Stimulated activated CD4-positive, alpha-beta T cell treated with anti-CD3 and anti-CD28 coated beads, Interleukin-12 subunit alpha, Interleukin-12 subunit beta, amount 100 ng/mL, for 24 hours (primary cell): ENCODE measurements at places on chromosomes 7 and 10.
A peak's percentile ranks its signal among the peaks of the same experiment; 100 is the strongest.

- DNase-seq, result no peak
These were observed 268.2 kb downstream of the CCDC3 start for GRCh38 chr10:12733271-12733670.

DNA sequence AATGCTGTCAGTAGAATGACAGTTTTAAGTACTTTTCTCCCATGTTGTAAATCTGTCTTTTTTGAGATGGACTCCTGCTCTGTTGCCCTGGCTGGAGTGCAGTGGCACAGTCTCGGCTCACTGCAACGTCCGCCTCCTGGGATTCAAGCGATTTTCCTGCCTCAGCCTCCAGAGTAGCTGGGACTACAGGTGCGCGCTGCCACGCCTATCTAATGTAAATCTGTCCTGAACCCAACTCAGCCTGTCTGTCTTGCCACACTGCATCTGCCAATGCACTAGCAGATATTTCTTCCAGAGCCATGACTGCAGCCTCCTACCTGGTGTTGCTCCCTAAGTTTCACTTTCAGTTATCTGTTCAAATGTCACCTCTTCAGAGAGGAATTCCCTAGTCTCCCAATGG, 264.1 kb downstream of the PHF14 start:
- DNase-seq, result no peak

GRCh38 chr7:100632951-100633717, 8.2 kb downstream of the TFR2 start:
- peak; percentile 58 for DNase-seq

- DNase-seq, result no peak
These were observed 467.0 kb upstream of the AKR1E2 start for GRCh38 chr10:4359003-4359402.

DNA sequence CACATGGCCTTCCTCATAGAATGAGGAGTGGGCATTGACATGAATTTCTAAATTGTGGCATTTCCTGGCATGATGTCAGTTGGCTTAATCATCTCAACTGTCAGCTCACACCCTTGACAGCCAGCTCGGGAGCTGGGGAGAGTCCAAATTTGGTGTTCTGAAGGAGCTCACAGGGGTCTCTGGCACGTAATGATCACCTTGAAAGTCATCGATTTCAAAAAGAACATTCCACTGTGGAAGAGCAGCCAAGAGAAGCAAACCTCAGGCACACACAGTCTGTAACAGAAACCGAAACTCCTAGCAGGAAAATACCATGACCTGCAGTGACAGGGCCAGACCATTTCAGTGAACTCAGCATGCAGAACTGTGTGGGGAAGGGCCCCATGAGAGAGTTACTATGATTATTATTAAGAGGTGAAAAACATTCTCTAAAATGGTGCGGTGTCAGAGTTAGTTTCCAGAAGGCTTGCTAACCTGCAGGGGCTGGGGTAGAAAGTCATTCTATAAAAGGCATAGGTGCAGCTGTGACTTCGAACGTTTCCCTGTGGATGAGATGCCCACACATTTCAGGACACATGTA, 26.4 kb upstream of the KLF6 start:
- no peak for DNase-seq

GRCh38 chr7:11466517-11467105, 365.4 kb downstream of the THSD7A start:
- DNase-seq, result no peak

DNA sequence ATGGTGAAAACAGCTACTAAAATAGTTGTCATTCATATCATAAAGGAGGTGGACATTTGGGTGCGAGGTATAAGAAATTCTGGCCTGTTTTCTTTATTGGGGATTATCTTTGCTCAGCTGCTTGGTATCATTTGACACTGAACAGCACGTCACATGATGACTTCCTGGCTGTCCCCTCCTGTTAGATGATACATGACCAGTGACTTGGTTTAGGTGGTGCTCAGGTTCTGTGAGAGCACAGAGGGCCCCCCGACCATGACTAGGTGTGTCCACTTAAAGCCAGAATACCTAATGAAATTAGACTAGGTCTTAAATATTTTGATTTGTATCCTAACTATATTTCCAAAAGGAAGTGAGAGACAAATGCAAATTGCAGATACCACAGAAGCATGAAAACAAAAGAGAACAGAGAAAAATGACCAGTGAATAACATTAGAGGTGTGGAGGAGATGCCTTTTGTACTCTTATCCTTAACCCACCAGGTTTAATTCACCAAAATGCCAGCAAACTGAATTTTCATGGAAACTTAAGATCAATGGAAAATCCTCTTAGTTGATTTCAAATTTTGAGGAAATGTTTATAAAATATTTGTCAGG, 50.6 kb upstream of the GJD4 start:
- DNase-seq, result no peak

GRCh38 chr10:102691285-102692066, 22.7 kb downstream of the ARL3 start:
- no peak for DNase-seq

GRCh38 chr7:151806204-151806603, 70.7 kb downstream of the PRKAG2 start:
- no peak for DNase-seq

- DNase-seq, result no peak
These were observed 22.5 kb upstream of the ADRB1 start for GRCh38 chr10:114021154-114021553.

- no peak for DNase-seq
These were observed 68.8 kb downstream of the RAPGEF5 start for GRCh38 chr7:22288202-22288601.

DNA sequence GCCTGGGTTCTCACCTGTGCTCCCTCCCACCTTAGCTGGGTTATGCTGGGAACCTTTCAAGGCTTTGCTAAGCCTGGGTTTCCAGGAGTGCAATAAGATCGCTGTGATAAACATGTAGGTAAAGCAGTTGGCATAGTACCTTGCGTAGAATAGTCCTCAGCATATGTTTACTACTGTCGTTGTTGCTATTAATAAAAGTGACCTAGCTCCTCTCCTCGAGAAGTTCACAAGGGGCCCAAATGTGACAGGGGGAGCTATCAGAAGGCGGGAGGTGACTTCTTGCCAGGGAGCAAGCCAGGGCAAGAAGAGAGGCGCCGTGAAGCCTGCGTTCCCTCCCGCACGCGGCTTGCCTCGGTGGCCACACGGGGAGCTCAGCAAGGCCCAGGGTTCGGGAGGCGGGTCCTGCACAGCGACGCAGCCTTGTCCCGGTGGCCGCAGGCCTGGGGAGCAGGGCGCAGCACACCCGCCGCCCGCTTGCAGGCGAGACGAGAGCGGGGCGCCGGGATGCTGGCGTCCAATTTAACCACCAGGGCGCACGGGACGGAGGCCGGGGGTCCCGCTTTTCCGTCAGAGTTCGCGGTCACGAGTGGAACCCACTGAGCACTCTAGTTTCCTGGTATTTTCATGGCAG, 106.2 kb downstream of the SNX10 start:
- no peak for DNase-seq

- no peak for DNase-seq
These were observed 29.6 kb downstream of the ARHGAP21 start for GRCh38 chr10:24694086-24694485.

DNA sequence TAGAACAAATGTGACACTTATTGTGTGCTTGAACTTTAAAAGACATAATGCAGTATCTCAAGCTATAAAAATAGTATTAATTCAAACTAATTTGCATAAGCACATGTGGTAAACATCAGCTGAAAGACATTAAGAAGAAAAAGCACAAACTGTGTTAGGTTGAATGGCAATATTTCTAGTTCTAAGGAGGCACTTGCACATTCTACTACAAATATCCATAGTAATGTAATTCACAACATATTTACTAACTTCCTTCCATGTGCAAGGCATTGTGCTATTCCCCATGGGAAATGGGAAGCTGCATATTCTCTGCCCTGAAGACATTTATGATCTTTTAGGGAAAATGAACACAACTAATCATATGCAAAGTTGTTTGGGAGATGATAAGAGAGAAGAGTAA, 80.2 kb upstream of the SLC13A1 start:
- DNase-seq, result no peak

DNA sequence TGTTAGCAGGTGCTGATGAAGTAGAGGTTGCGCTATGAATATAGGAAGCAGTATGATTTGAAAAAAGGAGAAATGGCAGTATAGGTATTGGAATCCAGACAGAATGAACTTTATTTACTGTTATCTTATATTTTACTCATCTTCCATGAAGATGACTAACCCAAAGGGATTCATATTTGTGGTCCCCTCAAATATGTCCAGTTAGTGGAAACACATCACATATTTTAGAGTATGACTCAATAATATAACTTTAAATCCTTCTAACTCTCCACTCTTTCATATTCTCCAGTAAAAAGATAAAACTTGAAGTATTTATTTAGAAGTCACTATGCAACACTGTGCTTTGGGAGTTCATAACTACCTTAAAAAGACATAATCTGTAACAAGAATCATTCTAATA, 286.5 kb upstream of the LRRTM3 start:
- no peak for DNase-seq

- no peak for DNase-seq
These were observed 1.9 kb upstream of the PLAU start for GRCh38 chr10:73908853-73909539.

GRCh38 chr10:125062914-125063230, 97.5 kb downstream of the CTBP2 start:
- DNase-seq, result no peak

GRCh38 chr7:136883046-136883445, 14.6 kb downstream of the CHRM2 start:
- DNase-seq, result no peak

- no peak for DNase-seq
These were observed 180.7 kb upstream of the PFKP start for GRCh38 chr10:2886662-2887061.

DNA sequence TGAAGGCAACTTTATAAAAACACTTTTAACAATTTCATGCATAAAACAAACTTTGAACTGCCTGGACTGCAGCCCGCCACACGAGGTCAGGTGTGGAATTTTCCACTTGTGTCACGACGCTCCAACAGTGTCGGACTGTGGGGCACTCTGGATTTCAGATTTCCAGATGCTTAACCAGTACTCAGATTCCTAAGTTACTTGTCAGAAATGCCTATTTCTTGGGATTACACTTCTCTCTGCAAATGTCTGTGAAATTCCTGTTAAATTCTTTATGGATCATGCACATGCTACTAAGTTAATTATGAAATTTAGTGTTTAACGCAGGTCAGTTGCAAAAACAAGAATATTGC, 473 bp upstream of the GPER1 start:
- no peak for DNase-seq

GRCh38 chr7:73838642-73839041, 3.7 kb downstream of the METTL27 start:
- DNase-seq, result no peak

GRCh38 chr10:77644557-77645243, 7.1 kb upstream of the KCNMA1 start:
- DNase-seq, result no peak

- no peak for DNase-seq
These were observed 16.3 kb downstream of the OR2AE1 start for GRCh38 chr7:99860281-99861127.

GRCh38 chr7:155694851-155695250, 50.4 kb downstream of the RBM33 start:
- no peak for DNase-seq

DNA sequence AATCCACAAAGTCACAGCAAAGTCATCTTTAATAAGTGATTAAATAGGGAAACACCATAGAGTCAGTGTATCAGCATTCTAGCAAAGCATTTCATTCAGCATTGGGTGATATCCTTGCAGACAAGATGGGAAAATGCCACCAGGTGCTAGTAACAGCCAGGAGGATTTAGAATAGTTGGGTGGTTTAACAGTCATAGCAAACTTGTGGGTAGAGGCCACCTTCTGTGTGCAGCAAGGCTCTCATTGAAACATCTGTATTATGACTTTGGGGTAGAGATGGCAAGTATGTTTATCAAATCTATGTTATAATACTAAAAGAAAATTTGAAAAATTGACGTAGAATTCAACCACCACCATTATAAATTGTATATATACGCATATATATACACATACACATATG, 26.4 kb upstream of the ADO start:
- DNase-seq, result no peak

DNA sequence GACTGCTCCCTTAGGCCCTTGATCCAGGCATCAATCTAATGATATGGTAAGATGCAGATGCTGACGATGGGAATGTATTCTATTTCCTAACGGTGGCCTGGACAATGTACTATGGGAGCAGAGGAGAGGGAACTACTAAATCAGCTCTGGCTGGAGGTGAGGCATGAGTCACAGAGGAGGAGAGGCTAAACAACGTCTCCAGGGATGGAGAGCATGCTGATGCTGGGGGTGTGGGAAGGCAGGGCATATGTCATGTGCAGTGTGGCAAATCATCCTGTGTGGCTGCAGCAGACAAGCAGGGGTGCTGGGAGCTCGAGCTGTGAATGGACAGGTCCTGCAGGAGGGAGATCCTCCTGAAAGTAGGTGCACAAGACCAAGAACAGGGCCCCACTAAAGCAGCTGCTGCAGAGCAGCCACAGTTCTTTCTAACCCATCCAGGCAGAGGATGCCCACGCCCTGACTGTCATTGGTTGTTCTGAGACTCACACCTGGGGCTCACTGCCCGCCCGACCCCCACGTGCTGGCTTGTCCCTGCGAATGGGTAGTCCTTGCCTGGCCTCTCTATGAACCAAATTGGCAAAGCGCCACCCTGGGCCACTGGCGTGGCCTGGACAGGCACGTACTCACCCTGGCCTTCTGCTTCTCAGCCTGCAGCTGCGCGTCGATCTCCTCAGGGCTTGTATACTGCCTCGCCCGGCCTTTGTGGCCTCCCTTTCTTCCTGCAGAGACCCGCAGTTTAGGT, 4.0 kb downstream of the PDAP1 start:
- no peak for DNase-seq

DNA sequence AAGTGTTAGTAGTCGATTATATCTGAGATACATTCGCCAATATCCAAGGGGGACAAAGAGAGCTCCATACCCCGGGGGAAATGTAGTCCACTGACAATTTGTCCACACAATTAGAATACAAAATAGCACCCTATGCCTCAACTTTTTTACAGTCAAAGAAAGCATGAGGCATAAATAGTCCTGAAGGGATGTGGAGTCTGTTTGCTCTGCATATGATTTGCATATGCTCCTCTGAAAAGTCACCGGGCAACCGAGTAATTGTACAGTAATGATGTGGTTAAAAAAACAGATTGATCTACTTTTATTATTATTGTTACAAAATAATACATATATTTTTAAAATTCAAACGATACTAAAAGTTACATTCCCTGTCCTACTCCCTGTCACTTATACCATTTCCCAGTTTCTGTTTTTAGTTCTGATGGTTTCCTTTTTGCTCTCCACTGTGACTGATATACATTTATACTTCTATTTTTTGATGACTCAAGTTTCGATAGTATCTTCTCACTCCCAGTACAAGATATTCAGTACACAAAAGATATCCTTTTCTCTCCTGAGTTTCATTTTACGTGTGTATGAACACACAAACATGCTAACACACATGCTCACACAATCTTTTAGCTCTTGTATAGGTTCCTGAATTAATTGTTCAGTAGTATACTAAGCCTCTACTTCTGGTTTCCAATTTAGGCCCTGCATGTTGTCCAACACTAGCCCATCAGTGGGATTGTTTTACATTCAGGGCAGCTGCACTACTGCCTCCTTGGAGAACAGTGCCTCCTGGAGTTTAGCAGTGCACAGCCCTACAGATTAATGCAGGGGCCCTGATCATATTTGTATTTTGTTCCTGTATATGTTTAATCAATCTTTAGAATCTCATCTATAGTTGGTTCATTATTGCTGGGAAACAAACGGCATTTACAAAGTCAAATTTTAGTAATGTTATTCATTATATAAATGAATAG, 130.9 kb downstream of the TES start:
- no peak for DNase-seq
